Renal cortex interstitium (tissue), 15 donors: ENCODE measurements at places on chromosomes 12 and 14. TPM values are rescaled to one million over a fixed set of nuclear protein-coding genes. Genes with fewer than 3 reads are reported as not detected.

- no peak for DNase-seq
Measured at GRCh38 chr12:109120095-109120494, 3.7 kb downstream of the ACACB start.

Gene CCDC184
- polyA plus RNA-seq = 0.60 TPM

Gene GRIN2B
- polyA plus RNA-seq = 0.79 TPM

- no peak for DNase-seq
Measured at GRCh38 chr14:54579621-54580020, 12.7 kb downstream of the SAMD4A start.

- DNase-seq = no peak
Measured at GRCh38 chr12:118959348-118959747, 22.0 kb upstream of the SRRM4 start.

DNA sequence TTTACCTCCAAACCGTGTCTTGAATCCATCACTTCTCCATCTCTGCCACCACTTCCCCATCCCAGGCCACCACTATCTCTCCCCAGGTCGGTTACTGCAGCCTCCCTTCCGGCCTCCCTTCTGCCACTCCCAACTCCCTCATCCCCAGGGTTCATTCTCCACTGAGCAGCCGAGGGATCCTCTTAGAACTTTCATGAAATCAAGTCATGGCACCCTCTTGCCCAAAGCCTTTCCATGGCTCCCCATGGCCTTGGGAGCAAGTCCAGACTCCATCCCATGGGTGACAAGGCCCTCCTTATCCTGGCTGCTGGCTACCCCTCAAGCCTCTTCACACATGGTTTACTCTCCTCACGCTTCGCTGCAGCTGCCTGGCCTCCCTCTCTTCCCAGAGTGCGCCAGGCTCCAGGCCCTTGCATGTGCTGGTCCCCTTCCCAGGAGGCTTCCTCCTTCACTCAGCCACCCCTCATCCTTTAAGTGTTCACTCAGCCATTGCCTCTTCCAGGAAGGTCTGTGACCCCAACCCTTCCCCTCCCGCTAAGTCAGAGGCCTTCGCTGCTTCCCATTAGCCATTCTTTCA lies 17.9 kb upstream of the SH2B3 start:
- no peak for DNase-seq

DNA sequence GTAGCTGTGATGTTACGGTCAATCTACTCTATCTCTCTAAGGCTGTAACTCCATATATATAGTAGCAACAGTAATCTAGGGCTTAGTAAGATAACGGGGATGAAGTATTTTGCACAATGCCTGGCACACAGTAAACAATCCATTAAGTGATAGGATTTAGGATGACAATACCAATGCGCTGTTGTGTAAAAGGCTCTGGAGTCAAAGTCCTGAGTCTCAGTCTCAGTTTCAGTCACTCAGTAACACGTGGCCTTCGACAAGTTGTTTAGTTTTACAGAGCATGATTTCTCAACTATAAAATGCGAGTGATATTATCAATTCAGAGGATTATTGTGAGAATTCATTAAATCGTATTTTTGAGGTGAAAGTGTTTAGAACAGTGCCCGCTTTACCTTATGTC lies 162.4 kb downstream of the GARIN6 start:
- no peak for DNase-seq

Gene CLEC4C
- polyA plus RNA-seq = 0.15 TPM

DNA sequence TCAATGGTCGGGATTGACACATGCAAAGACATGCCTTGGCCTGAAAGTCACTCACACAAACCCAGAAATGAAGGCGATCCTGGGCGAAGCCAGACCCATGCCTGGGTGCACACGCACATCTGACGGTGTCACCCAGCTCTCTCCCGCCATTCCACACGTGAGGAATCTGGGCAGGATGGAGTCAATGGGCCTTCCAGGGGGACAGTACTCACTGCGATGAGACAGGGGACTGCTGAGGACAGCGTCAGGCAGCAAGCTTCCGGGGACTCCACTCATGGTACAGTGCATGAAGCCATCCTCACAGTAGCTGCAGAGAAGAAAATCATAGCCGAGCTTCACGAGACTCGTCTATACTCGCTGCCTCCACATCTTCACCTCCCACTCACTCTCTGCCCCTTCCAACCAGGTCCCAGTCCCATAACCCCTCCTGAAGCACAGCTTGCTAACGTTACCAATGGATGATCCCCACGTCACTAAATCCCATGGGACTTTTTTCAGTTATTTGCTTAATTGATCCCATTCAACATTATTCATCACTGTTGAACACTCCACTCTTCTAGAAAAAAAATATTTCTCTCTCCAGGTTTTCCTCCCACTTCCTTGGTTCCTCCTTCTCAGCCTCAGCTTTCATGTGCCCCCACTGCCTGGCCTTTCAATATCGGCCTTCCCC lies 77.8 kb downstream of the VWF start:
- no peak for DNase-seq

DNA sequence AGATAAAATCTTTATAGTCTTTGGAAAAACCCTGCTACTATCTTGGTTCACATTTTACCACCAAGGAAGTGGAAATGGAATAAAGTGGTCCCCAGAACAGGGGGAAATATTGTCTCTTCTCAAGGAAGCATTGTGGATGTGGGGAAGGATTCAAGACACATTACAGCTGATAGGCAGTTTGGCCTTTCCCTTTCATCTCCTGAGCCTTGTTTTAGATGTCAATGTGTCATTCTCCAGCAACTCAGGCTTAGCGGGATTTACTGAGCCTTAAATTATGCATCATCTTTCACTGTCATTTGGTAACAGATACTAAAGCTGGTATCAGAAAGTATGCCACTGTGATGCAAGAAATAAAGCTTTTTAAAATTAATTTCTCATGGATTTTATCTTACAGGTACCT lies 136.2 kb downstream of the STXBP6 start:
- DNase-seq = no peak

DNA sequence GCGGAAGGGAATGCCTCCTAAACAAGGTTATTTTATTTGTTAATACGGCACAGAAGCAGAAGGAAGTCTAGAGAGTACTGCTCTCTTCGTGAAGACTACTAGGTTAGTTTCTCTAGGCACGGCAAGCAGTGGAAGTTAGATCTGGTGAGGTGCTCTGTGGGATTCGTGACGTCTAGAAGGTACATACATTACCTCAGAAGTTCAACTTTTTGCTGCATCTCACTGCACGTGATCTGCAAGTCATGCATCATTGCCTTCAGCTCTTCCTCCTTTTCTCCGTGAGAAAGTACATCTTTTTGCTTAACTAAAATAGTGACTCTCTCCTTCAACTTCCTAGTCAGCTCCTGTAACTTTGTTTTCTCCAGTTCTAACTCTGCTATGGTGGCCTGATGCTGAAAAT lies 74.7 kb downstream of the NIN start:
- DNase-seq = no peak

- DNase-seq = no peak
Measured at GRCh38 chr12:91877456-91878235, 268.0 kb downstream of the BTG1 start.

Gene CLEC12A
- 1.3 TPM for polyA plus RNA-seq

- DNase-seq = no peak
Measured at GRCh38 chr12:50589650-50590435, 85.1 kb downstream of the DIP2B start.

GRCh38 chr12:80183939-80184338 lies 84.6 kb downstream of the OTOGL start:
- no peak for DNase-seq

- no peak for DNase-seq
Measured at GRCh38 chr14:101537286-101537685, 24.0 kb upstream of the DIO3 start.

Gene ST8SIA1
- 5.9 TPM for polyA plus RNA-seq

Gene SPTLC2
- 71.8 TPM for polyA plus RNA-seq
